ENCODE measurements at places on chromosomes 2 and 18. TPM values are rescaled to one million over a fixed set of nuclear protein-coding genes. Genes with fewer than 3 reads are reported as not detected.

DNA sequence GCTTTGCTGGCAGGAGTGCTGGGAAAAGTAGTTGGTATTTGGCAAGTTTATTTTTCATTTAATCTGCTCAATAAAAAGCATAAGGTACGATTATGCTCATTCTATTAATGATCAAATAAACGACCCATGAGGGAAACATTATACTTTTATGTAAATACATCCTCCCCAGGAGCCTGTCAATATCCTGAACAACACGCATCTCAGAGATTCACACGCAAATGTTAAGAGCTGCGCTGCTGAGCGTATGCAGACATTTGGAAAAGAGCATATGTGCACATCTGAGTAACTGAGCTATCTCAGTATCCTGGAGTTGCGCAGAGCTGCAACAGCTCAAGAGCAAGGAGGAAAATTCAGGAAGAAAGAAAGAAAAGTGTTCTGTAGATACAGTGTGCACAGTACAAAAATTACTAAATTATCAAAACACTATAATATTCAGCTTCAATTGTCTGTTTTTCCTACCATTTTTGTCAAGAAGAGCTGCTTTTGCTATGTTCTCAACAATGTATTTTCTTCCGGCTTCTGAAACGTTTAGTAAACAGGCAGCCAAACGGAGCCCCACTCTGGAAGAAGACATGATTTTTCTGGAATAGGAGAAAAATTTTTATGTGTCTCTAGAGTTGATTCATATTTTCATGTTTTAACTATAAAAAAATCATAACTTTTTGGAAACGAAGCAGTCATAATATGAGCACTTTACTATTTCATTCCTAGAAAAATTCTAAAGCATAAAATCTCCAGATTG is 2.4 kb downstream of the FTCDNL1 start:
- no peak overlapping the region for H3K27ac ChIP-seq
- no peak for DNase-seq
- no peaks in the 10 kb centered on the region for H3K36me3 ChIP-seq
- H3K4me3 ChIP-seq, result no peak overlapping the region

GRCh38 chr2:157180359-157180758 is 77.1 kb upstream of the GALNT5 start:
- DNase-seq, result no peak
- H3K27me3 ChIP-seq, result peaks cover 10% of the 10 kb centered on the region
- H3K4me1 ChIP-seq, result peaks cover 5% of the 10 kb centered on the region
- no peaks in the 10 kb centered on the region for H3K36me3 ChIP-seq
- H3K4me3 ChIP-seq, result no peak overlapping the region

NYAP2 gene
- total RNA-seq, result not detected

CEBPZ gene
- 63.7 TPM for total RNA-seq

DNA sequence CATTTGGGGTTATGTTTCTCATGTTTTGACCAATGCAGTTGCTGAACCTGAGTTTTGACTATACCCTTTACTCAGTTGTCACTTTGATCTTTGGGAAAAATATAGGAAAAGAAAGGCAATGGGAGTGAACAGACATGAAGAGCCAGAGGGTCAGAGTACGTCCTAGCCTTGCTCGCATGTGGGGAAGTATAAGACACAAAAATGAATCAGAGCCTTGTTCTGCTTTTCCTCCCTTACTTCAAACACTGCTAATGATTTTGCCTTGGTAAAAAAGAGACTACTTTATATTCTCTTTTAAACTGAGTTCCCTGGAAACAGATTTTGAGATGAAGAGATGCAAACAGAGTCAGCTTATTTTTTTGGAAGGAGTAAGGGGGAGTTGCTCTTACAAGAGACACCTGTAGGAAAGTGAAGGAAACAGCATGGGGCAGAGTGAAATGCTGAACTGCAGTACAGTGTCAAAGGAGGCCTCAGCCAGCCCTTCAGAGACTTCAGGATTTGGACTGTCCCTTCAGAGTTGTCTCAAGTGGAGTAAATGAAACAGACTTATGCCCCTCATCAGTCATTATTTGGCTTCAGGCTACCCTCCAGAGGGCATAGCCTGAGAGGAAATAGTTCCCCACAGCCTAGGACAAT is 11.1 kb upstream of the FAP start:
- no peak overlapping the region for H3K27ac ChIP-seq
- H3K4me1 ChIP-seq, result no peaks in the 10 kb centered on the region
- H3K27me3 ChIP-seq, result peaks cover 13% of the 10 kb centered on the region
- H3K36me3 ChIP-seq, result no peaks in the 10 kb centered on the region
- DNase-seq, result no peak

DSC2 gene
- total RNA-seq, result not detected

- no peak overlapping the region for H3K27ac ChIP-seq
- peaks cover 4% of the 10 kb centered on the region for H3K27me3 ChIP-seq
- H3K36me3 ChIP-seq, result no peaks in the 10 kb centered on the region
- no peak overlapping the region for H3K4me3 ChIP-seq
- H3K4me1 ChIP-seq, result no peaks in the 10 kb centered on the region
Observed at GRCh38 chr2:191910518-191910917, 63.6 kb upstream of the CAVIN2 start.

HOXD13 gene
- total RNA-seq, result not detected

GRCh38 chr18:72820571-72820970 is 47.2 kb downstream of the NETO1 start:
- no peak overlapping the region for H3K4me3 ChIP-seq
- H3K4me1 ChIP-seq, result no peaks in the 10 kb centered on the region
- no peak for DNase-seq
- H3K27me3 ChIP-seq, result no peaks in the 10 kb centered on the region
- H3K27ac ChIP-seq, result no peak overlapping the region
- H3K36me3 ChIP-seq, result no peaks in the 10 kb centered on the region

CFC1 gene
- total RNA-seq, result not detected

LINC00305 gene
- not detected for total RNA-seq

Measured in activated naive CD8-positive, alpha-beta T cell treated with anti-CD3 and anti-CD28 coated beads, Interleukin-2, amount 10 ng/mL, durations not matched to agents 7 days and 5 days (primary cell).